Endothelial cell of umbilical vein (primary cell): ENCODE measurements at places on chromosomes 13 and 19. TPM values are rescaled to one million over a fixed set of nuclear protein-coding genes. Genes with fewer than 3 reads are reported as not detected.

- no peak for DNase-seq
Measured at GRCh38 chr13:46717856-46718255, 79.1 kb downstream of the ESD start.

DNA sequence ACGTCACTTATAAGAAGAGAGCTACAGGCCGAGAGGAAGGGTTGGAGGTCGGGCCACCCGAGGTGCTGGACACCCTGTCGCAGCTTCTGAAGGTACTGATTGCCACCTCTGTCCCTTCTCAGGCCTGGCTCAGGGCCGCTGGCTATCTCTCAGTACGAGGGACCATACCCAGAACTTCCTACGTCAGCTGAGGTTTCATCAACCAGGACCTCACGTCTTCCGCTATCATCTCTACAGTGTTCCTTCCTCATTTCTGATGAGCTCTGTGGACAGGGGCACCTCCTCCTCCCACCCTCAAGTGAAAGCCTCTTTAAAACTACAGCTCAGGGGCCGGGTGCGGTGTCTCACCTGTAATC is 58.2 kb upstream of the USE1 start:
- DNase-seq = no peak

DNA sequence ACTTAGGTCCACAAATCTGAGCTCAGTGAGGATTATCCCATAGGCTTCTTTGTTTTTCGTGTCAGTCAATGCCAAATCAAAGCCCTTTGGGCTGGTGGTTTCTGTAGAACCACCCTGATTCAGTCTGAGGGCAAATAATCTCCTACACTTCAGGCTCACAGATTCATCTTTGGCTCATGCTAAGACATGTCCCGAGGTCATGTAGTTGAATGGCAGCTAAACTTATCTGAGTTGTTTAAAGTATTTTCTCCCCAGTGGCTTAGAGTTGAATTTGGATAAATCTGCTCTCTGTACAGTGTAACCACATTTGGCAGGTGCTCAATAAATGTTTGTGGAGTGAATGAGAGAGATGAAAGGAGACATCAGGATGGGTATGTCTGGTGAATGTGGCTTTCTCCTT is 13.1 kb upstream of the SLC25A42 start:
- no peak for DNase-seq

DNA sequence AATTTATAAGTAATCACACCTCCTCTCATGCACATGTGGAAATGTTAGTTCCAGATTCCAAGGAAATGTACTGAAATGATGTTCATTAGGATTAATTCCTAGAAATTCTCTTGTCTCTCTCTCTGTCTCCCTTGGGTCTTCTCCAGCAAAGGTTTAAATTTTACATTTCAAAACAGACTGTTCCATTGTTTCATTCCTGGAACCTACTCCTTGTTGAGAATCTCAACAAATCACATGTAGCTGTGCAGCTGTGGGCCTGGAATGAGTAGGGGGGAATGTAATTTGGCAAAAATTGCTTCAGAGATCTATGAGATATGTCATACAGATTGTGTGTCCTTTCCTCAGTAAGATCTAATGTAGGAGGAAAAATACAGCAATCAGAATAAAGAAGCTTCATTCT is 46.2 kb upstream of the RFXAP start:
- no peak for DNase-seq

DNA sequence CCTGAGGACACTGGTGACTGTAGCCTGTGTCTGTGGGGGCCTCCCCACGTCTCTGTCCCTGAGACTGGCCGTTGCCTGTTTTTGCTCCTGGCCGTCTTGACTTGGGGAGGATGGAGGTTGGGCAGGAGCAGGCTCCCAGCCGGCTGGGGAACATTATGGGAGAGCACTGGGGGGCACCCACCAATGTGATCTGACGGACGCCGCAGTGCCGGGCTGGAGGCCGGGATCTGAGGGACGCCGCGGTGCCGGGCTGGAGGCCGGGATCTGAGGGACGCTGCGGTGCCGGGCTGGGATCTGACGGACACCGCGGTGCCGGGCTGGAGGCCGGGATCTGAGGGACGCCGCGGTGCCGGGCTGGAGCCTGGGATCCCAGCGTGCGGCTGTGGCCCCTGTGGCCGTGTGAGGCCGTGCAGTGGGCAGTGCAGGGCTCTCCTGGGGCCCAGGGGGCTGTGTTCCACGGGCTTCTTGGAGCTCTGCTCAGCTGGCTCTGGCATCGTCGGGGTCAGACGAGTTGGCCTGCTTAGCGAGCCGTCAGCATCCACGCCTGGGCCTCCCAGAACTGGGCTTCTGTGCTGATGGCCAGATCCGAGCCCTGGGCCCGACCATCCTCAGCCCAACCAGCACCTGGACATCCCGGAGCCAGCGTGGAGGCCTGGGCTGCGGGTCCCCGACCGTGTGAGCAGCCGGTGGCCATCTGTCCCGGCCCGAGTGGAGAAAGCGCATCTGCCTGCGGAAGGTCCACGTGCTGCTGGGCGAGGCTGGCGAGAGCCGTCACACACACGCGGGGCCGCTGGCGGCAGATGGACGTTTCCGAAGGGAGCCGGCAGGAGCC is 45.8 kb downstream of the GAS6 start:
- peak; percentile 16 for DNase-seq

GRCh38 chr19:44356383-44357111 is at the start of gene ZNF112:
Gene ZNF112, minus strand, starts transcription at chr19:44356680. Its CDS starts 16,141 bp downstream, at chr19:44340539.
- peak; percentile 93 for DNase-seq

GRCh38 chr13:94859278-94859691 is 146.9 kb upstream of the SOX21 start:
- DNase-seq = peak; percentile 97

Gene SWSAP1
- 2.7 and 3.7 TPM in 2 replicates for total RNA-seq

Gene CABP5
- not detected in 2 replicates for total RNA-seq

Gene HAUS8
- total RNA-seq = 23.4 and 30.3 TPM in 2 replicates

Gene PABPC3
- total RNA-seq = 0.18 and 0.31 TPM in 2 replicates

Gene CEACAM7
- not detected in 2 replicates for total RNA-seq
